NCI-H2081 (cell line): ENCODE measurements at places on chromosomes 5 and 9.

DNA sequence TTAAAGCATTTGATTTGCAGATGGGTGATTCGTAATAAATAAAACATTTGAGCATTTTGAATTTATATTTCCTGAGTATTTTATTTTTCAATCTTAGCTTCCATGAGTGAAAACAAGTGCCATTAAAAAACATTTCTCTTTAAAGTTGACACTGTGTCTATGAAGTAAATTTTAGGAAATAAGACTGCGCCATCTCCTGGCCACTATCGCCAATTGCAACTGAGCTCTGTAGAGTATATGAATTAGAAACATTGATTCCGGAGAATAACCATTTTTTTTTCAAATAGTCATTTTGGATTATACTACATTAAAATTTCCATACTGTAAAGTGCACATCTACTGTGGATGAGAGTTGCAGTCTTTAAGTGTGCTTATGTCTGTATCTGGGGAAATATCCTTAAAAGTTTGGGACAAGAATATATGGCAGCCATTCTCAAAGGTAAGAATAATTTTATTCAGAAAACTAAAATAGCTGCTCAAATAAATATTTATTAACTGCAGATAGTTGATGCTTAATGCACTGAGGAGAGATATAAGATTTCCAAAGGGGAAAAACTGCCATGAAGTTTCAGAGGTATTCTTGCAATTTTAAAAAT lies 5.9 kb downstream of the DMRTA1 start:
- DNase-seq, result peak; percentile 55

- DNase-seq, result no peak
Measured at GRCh38 chr9:133713960-133714495, 24.1 kb downstream of the SARDH start.

- DNase-seq, result no peak
Measured at GRCh38 chr5:81904166-81904565, 67.7 kb upstream of the ATG10 start.

DNA sequence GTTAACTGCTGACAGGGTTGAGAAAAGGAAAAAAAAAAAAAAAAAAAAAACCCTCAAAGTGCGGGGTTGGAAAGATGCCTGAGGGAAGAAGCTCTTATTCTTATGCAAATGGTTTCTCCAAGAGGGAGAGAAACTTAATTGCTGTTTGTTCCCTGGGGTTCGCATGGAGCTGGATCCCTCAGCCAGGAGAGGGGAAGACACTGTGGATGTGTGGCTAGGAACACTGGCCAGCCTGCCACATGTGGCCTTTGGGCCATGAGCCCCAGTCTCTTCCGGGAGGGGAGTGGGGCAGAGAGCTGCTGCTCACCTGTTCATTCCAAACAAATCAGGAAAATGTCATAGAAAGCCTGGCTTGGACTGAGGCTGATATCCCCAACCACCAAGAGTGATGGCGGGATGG lies 9.4 kb upstream of the SCGB3A2 start:
- no peak for DNase-seq

DNA sequence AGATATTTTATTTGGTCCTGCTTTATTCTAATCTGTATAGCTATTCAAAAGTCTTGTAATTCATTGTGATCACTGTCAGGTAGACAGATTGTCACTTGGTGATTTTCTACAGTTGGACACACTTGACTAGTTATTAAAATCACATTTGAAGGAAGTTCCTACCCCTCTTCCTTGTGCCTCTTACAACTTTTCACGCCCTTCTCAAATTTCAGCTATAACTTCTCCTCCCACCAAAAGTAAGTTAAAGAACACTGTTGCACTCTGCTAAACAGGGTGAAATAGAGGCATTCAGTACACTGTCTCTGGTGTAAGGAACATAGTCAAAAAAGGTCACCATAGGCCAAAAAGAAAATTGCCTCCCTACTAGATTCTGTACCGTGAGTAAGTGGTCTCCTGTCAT lies 142.1 kb upstream of the POU5F2 start:
- no peak for DNase-seq

DNA sequence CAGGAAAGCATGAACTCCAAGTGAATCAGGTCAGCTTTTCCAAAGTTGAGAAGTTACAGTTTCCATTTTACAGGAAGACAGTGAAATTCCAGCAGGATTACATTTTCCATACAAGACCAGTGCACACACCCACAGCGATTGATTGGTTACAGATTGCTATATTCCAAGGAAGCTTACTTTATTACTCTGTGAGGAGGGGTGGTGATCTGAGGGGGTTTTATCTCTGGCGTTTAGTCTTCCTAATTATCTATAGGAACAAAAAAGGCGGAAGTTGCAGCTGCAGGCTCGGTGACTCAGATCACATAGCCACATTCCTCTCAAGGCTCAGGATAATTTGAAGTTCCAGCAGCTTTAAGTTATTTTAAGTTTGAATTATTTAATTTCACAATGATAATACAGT lies 450.4 kb upstream of the NMUR2 start:
- DNase-seq, result no peak

GRCh38 chr9:77843076-77843870 lies 188.3 kb downstream of the GNAQ start:
- DNase-seq, result peak; percentile 33

GRCh38 chr5:84086511-84086910 lies 298.2 kb downstream of the EDIL3 start:
- DNase-seq, result no peak

- no peak for DNase-seq
Measured at GRCh38 chr9:33458444-33458843, 11.1 kb upstream of the AQP3 start.

DNA sequence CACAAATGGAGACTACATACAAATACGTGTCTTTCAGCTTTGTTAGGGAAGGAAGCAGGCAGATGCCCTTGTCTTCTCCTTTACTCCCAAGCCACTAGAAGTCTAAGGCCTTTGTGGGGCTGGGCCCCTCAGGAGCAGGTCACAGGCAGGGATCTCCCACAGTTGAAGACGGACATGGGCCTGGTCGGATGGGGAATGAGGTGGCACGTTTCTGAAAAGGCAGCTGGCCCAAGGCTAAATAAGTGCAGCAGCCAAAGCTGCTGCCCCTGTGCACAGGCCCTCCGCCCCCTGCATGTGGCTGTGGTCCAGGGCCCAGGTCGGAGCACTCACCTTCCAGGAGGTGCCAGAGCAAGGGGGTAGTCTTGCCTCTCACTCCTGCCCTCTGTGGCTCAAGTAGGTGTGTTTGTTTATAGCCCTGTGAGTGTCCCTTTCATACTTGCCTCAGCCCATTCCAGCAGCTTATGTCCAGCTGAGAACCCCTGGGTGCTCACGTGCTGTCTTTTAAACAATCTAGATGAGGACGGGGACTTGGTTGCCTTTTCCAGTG lies 1.8 kb downstream of the SQSTM1 start:
- DNase-seq, result no peak

DNA sequence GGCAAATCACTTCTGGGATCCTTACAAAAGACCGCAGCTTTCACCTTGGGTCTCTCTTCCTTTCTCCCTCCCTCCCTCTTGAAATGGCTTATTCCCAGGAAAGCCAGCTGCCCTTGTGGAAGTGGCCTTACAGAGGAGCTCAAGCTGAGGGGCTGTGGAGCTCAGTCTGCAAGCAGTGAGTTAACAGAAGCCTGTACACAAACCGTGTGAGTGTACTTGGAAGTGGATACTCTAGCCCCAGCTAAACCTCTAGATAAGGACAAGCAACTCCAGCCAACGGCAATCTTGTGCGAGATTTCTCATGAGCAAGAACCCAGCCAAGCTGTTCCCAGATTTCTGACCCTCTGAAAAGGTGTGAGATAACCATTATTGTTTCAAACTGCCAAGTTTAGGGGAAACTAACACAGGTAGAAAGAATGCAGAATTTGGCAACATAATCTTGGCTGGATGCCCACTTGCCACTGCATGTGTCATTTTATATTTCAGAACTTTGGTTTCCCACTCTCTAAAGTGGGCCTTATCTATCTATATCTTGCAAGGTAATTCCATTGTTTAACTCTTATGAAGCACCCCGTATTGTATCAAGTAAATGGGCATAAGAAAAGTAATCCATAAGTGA lies 85.6 kb downstream of the CDH18 start:
- DNase-seq, result no peak

GRCh38 chr9:123089040-123089439 lies 55.6 kb downstream of the GPR21 start:
- DNase-seq, result no peak

GRCh38 chr5:144472221-144472620 lies 301.5 kb downstream of the KCTD16 start:
- no peak for DNase-seq

DNA sequence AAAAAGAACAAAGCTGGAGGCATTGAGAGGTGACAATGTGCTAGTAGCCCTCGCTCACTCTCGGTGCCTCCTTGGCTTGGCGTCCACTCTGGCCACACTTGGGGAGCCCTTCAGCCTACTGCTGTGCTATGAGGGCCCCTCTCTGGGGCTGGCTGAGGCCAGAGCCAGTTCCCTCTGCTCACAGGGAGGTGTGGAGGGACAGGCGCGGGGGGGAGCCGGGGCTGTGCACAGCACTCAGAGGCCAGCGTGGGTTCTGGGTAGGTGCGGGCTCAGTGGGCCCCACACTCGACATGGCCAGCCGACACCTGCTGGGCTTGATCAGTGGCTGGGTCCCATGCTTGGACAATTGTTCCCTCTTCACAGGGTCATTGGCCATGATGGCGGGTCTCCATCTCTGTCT lies 202.5 kb upstream of the GRAMD2B start:
- no peak for DNase-seq

GRCh38 chr5:174235221-174236011 lies 189.9 kb downstream of the NSG2 start:
- DNase-seq, result no peak

DNA sequence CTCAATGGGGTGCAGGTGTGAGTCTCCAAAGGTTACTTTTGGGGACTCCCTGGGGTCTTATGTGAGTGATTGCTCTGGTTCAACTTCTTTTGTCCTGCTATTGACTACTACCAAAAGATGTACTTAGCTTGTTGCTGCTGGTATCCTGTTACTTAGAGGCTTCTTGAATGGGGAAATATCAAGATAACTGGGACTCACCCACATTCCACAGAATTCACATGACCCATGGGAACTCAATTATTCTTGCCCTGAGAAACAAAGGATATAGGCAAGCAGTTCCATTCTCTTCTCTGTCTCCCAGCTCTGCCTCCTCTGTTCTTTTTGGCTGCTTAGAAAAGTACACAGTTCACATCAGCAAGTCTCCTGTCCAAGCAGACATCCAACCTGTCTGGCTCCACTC lies 105.9 kb downstream of the UNC13B start:
- no peak for DNase-seq

GRCh38 chr5:74570250-74570649 lies 70.3 kb downstream of the ENC1 start:
- DNase-seq, result no peak

- DNase-seq, result no peak
Measured at GRCh38 chr9:19493876-19494275, 85.1 kb downstream of the ACER2 start.

GRCh38 chr9:71931166-71931565 lies 19.7 kb downstream of the C9orf85 start:
- no peak for DNase-seq

- no peak for DNase-seq
Measured at GRCh38 chr9:88322906-88323566, 65.2 kb upstream of the SPIN1 start.

GRCh38 chr5:95759634-95760033 lies 28.5 kb downstream of the RHOBTB3 start:
- DNase-seq, result no peak

DNA sequence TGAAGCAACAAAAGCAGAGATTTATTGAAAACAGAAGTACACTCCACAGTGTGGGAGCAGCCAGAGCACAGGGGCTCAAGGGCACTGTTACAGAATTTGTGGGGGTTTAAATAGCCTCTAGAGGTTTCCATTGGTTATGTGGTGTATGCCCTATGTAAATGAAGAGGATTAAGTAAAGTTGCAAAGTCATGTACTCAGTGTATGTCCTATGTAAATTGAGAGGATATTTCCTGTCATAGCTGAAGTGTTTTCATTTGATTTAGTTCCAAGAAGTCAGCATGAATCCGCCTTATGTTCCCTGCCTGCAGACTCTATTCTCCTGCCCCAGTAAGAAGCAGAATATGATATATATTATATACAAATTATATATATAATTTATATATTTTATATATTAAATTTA lies 966.0 kb upstream of the COX7C start:
- no peak for DNase-seq

DNA sequence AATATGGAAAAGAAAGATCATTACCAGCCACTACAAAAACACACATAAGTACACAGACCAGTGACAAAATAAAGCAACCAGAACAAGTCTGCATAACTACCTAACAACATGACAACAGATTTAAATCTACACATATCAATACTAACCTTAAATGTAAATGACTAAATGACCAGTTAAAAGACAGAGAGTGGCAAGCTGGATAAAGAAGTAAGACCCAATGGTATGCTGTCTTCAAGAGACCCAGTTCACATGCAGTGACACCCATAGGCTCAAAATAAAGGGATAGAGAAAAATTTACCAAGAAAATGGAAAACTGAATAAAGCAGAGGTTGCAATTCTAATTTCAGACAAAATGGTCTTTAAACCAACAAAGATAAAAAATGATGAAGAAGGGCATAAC lies 938.1 kb downstream of the EFNA5 start:
- no peak for DNase-seq

DNA sequence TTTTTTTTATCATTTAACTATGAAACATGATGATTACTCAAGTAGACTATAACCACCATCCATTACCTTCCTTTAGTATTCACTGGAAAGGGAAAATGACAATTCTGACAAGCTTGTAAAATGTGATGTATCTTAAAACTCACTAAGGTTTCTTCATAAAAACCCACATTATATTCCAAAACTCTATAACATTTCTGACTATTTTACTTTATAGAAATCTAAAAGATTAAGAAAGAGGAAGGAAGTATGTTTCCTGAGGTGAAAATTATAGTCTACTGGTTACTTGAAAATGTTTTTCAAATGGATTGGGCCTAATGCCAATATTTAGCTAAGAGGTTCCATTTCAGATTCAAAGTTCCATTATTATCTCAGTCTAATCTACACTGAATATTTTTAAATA lies 1982.2 kb upstream of the C9orf72 start:
- no peak for DNase-seq
